ENCODE measurements at places on chromosomes 2 and 18.

DNA sequence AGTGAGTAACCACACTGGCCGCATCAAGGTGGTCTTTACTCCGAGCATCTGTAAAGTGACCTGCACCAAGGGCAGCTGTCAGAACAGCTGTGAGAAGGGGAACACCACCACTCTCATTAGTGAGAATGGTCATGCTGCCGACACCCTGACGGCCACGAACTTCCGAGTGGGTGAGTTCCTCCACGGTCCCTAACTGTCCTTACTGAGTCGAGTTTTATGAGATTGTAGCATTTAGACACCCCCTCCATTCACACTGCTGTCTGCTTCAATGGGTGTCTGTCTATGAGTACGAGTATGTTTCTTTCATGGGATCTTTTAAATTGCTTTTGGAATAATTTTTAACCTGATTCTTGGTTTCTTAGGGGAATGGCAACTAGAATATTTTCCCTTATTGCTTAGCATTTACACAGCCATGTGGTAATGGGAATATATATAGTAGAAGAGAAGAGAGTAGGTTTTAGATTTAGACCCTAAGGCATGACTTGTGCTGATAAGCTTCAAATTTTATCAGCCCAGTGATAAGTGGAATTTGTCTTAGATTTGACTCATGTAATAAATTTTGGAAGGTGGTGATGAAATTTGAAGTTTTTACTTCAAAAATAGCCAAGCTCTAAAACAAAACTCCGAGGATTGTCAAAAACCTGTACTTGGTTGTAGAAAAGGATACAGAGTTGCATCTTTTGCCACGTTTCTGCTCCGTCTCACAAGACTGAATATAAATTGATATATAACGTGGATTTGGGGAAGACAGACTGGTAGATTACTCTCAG is 188.2 kb downstream of the LTBP1 start:
- no peak for DNase-seq

GRCh38 chr2:165687426-165688002 is 106.5 kb downstream of the GALNT3 start:
- no peak for DNase-seq

GRCh38 chr2:203019142-203019541 is 4.5 kb downstream of the NBEAL1 start:
- no peak for DNase-seq

GRCh38 chr18:74689251-74689650 is 91.6 kb downstream of the ZNF407 start:
- DNase-seq = peak; percentile 71

DNA sequence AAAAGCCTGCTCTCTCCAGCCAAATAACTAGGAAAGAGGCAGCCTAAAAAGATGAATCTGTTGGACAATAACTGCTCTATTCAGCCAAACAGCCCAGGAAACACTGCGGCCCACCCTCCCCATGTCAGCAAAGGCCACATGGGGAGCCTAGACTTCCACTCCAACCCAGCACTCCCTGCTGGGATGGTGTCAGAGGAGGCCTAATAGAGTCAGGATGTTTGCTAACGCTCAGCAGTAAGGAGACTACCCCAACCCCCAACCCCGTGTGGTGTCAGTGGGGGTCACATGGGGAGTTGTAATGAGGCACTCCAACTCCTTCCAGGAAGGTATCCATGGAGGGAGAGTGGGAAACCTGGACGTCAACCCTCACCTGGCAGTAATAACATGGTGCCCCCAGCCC is 41.6 kb downstream of the ZBTB7C start:
- DNase-seq = no peak

- no peak for DNase-seq
These were observed 385.0 kb downstream of the SOCS6 start for GRCh38 chr18:70673831-70674230.

- DNase-seq = no peak
These were observed 181.3 kb upstream of the HAAO start for GRCh38 chr2:42973726-42974125.

- no peak for DNase-seq
These were observed 362.4 kb downstream of the CYRIA start for GRCh38 chr2:16303273-16303577.

- peak; percentile 50 for DNase-seq
These were observed 216.6 kb downstream of the HRH4 start for GRCh38 chr18:24677011-24677410.
